ENCODE measurements at places on chromosomes 13 and 19. TPM values are rescaled to one million over a fixed set of nuclear protein-coding genes. Genes with fewer than 3 reads are reported as not detected.
A peak's percentile ranks its signal among the peaks of the same experiment; 100 is the strongest.

CDC42EP5 gene
- 29.2 TPM for polyA plus RNA-seq

- no peak for DNase-seq
Observed at GRCh38 chr13:30495746-30496145, 30.0 kb upstream of the HMGB1 start.

DNA sequence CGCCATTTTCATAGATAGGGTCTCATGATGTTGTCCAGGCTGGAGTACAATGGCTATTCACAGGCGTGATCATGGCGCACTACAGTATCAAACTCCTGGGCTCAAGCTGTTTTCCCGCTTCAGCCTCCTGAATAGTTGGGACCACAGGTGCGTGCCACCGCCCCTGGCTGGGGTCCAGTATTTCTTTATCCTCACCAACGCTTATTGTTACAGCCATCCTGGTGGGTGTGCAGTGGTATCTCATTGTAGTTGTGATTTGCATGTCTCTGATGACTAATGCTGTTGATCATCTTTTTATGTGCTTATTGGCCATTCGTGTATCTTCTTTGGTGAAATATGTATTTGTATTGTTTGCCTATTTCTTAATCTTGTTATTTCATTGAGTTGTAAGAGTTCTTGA, 49.0 kb downstream of the SIPA1L3 start:
- no peak for DNase-seq

- peak; percentile 88 for DNase-seq
Observed at GRCh38 chr19:33404506-33405253, 31.2 kb downstream of the CEBPG start.
